ENCODE measurements at places on chromosomes 7 and 10.
A peak's percentile ranks its signal among the peaks of the same experiment; 100 is the strongest.

DNA sequence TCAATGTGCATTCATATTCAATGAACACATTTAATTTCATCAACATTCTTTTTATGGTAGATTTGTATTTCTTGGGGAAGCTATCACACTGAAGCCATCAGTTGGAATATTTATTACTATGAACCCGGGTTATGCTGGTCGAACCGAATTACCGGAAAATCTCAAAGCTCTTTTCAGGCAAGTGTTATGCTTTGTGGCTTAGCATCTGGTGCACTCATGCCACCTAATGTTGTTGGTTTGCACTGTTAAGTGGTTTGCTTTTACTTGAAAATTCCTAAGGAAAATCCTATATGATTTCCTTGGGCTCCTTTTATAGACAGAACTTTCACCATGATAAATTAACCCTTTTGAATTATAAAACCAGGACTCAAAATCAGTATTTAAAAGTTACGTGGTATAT lies 147.9 kb downstream of the DNAH11 start:
- DNase-seq, result no peak

DNA sequence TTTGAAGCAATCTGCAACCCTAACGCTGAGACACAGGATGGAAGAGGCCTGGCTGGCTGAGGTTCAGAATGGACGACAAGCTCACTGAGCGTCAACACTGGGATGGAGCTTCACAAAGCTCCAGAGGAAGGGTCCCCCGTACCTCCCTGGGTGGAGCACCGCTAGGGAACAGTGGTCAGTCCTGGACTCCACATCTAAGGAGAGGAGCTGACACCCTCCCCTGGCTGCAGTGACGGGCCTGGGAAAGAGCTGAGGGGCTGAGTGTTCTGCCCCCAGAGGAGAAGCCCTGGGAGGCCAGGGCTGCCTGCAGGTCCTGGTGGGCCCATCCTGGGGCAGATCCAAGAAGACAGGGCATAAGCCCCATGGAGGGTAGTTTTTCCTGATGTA lies 146.2 kb downstream of the ARHGAP22 start:
- DNase-seq, result no peak

DNA sequence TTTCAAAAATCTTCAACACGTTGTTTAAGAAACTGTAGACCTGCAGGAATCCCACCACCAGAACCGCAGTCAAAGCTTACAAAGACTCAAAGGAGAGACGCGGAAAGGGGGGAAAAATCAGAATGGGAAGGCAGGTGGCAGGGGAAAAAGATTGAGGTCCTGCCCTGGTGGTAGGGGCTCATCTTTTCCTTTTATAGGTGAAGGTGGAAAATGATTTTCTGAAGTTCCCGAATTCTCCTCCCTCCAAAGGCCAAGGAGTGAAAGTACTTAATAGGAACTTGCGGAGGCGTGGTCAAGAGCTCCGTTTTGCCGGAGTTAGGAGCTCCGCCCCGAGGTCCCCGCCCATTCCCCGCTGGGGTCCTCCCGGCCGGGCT lies 724 bp downstream of the BBIP1 start:
- no peak for DNase-seq

- DNase-seq, result no peak
Measured at GRCh38 chr10:71920540-71921323, 43.5 kb upstream of the CHST3 start.

- DNase-seq, result no peak
Measured at GRCh38 chr7:128360359-128360678, 1.2 kb downstream of the PRRT4 start.

GRCh38 chr7:94368371-94368791 lies 26.3 kb upstream of the COL1A2 start:
- DNase-seq, result peak; percentile 51

DNA sequence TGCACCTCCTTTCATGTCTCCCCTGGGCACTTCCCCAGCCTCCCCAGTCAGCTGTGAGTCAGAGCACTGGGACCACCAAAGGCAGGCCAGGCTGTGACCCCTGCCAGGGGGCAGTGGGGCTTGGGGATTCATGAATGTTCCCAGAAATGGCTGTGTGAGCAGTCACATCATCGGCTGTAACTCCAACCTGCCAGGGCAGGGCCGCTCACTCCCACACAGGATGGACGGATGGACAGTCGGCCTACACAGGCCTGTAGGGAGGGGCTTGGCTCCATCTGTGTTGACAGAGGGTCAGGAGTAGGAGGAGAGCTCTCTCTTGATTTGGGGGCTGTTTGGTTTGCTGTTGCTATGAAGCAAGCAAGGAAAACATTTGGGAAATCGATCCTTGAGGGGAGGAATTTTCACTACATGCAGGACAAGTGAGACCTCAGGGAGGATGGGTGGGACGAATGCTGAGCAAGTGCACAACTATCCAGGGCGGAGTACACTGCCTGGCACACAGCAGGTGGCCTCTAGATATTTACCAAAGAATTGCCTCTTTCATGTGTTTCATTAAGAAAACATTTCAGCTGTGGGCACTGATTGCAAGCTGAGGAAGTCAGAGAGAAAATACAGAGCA lies 2.9 kb upstream of the IGFBP1 start:
- no peak for DNase-seq

- DNase-seq, result peak; percentile 36
Measured at GRCh38 chr10:119750391-119751230, 24.8 kb downstream of the INPP5F start.

DNA sequence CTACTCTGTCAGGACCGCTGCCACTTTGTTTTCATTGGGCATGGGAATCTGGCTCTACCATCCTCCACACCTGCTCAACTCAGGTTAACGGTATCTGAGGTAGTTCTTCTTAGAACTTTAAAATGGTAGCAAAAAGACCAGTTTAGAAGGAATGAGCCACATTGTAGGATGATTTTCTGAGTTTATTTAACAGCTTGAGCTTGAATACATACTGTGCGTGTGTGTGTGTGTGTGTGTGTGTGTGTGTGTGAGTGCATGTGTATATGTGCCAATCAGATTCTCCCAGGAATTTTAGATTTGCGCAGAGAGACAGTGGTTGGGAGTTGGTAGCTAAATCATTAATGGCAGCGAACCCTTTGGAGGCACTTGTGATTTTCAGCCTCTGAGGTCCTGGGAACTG lies 81.4 kb downstream of the SPAG6 start:
- DNase-seq, result no peak

DNA sequence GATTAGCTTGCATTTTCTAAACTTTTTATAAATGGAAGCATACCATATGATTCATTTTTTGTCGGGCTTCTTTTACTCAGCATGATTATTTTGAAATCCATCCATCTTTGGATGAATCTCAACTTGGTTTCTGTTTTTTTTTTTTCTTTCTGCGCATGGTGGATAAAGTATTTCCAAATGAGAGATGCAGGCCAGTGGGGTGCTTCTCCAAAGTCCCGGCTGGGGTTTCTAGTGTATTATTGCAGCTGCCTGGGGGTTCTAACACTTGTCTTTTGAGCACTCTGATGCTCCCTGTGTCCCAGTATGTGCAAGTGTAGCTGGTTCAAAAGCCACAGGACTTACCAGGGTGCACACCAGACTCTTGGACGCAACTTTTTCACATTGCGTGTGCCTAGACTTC lies 70.9 kb upstream of the LOXL4 start:
- no peak for DNase-seq

DNA sequence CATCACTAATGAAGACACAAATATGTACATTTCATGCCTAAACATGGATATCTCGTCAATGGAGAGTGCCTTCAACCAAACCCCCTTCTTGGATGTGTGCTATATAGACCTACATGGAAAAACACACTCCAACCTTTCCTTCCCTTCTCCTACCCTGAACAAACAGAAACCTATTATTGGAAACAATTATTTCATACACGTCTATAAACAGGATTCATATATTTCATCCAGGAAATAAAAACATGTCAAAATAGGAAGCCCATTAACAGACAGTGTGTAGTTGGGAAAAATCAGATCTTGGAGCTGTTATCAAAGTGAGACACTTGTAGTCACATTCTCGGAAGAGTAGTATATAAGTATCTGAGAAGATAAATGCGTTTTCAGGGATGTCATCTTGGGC lies 81.1 kb downstream of the NRP1 start:
- no peak for DNase-seq

DNA sequence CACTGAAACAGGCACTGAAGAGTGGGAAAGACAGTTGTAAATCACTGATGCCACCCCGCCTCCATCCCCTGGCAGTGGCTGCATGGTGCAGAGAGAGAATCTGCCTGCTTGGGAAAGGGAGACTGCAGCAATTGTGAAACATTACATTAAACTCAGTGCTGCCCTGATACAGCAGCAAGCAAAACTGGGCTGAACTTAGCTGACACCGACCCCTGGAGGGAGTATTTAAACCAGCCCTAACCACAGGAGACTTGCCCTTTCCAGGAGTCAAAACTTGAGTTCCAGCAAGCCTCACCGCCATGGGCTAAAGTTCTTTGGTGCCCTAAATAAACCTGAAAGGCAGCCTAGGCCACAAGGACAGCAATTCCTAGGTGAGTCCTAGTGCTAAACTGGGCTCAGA lies 109.4 kb upstream of the PLPP4 start:
- DNase-seq, result no peak

DNA sequence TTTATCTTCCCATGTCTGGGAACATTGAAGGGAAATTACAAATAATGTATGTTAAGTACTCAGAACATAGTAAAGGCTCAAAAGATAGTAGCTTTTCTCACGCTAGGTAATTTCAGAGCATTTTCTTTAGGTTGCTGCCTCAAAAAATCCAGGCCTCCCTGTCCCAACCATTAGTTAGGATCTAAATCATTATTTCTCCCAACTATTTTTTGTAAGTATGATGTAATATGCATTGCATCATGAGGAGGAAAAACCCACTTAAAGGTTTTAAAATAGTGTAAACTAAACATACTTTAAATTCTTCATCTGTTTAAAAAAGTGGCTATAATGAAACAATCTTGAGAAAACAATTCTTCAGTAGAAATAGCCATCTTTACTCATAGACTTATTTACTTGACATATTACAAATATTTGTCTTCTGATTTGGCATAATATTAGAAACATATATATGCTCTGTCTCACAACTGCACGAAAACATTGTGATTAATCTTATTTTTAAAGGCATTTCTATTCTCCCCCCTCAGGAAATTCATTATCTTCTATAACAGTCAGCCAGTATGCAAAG lies 329.3 kb downstream of the ELMO1 start:
- DNase-seq, result no peak

DNA sequence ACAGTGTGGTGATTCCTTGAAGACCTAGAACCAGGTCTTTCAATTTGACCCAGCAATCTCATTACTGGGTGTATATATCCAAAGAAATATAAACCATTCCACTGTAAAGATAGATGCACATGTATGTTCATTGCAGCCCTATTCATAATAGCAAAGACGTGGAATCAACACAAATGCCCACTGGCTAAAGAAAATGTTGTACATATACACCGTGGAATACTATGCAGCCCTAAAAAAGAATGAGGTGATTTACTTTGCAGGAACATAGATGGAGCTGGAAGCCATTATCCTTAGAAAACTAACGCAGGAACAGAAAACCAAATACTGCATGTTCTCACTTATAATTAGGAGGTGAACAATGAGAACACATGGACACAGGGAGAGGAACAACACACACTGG lies 278.0 kb upstream of the KCND2 start:
- no peak for DNase-seq

DNA sequence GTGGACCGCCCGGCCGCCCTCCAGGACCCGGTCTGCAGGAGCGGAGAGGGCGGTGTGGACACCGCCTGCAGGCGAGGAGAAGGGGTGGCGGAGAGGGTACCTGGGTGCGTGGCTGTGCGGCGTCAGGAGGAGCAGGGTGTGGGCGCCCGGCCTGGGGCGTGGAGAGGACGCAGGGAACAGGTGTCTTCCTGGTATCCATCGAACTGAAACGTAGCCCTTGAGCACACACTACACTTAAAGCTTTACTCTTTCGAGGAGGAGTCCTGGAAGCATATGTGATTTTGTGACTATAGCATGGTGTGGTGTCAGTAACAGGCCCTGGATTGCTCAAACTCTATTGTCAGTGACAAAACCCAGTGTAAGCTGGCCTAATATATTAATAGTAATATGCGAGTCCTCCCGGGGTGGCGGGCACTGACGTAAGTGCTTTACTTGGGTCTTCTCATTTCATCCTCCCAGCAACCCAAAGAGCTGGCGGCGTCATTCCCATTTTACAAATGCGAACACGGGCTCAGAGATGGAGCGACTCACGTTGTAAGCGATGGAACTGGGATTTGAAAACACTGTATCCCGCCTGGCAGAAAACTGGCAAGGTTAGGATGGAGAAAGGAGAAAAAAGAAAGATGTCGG lies 508 bp upstream of the TECPR1 start:
- no peak for DNase-seq

DNA sequence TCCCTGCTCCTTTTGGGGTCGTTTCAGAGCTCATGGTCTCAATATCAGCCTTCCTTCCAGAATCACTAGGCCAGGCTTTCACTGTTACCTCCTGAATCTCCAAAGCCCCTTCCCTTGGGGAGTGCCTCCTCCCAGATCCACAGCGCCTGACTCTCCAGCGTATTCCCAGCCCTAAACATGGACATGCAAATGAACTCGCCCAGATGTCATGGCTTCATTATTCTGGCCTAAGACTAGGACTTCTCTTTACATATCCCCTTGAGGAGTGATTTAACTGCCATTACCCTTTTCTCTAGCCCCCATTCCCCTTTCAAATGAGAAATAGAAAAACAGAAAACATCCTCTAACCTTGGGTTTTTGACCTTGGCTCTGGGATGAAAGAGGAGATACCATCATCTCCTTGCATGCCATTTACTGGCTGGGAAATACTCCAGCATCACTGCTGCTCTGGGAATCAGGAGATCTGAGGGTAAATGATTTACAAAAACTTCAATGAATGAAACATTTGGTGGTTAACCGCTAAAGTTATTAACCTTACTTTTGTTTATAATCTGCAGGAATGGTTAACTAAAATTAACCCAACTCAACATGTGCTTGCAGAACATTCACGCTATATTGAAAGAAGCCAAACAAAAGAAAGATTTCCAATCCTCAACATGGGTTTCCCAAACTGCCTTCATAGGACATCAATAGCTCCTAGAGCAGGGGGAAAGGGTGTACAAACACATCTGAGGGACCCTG lies 37.0 kb downstream of the FAM171A1 start:
- DNase-seq, result no peak

DNA sequence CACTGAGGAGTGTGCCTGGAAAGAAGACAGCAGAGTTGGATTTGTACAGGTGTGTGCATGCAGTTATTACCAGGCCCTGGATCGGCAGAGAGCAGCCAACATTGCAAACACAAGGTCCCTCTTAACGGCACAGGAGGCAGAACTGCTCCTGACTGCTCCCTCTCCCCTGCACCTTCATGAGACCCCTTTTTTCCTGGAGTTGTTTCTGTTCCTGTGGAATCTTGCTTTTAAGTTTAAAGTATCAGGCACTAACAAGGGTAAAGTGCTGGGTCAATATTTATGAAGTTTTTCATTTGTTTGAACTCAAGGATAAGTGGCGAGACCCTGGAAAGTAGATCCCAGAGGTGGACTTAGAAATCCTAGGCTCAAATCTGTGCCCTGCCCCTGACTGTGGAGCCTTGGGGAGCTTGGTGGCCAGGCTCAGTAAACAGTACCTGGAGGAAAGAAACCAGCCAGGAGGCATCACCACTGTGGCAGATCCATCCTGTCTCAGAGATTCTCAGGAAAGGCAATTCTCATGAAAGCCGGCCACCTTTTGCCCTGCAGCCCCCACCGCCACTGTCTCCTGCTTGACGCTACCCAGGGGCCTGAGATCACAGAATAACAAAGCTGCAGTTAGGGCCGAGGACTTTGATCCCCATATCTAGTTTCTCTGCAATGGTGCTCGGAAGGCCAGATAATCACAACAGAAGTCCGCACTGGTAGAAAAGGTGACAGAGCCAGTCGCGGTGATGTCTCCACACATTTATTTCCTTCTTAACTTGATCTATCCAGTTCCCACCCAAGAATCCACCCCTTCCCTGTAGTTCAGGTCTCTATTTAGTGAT lies 36.7 kb downstream of the DDC start:
- no peak for DNase-seq

Data from NCI-H345 (cell line).